ENCODE measurements at places on chromosomes 6 and 20.

- DNase-seq, result no peak
Measured at GRCh38 chr6:169271158-169271876, 17.7 kb upstream of the THBS2 start.

DNA sequence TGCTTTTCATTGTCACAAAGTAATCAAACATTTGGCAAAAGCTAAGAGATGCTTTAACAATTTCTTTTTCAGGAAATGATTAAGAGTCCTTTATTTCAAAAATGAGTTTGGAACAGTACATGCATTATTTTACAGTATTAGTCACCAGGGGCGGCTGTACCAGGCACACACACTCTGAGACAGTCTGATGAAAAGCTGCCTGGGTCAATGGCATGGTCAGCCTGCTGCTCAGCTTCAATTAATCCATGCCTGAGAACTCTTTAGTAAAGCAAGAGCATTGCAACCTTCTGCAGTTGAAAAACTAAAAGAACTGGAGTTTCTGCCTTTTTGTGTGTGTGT, 105.5 kb downstream of the TULP4 start:
- DNase-seq, result no peak

GRCh38 chr6:102853249-102853955, 1459.9 kb downstream of the GRIK2 start:
- no peak for DNase-seq

GRCh38 chr6:167089243-167090142, 33.4 kb upstream of the CCR6 start:
- DNase-seq, result no peak

GRCh38 chr6:137761487-137761886, 105.6 kb upstream of the TNFAIP3 start:
- DNase-seq, result no peak

DNA sequence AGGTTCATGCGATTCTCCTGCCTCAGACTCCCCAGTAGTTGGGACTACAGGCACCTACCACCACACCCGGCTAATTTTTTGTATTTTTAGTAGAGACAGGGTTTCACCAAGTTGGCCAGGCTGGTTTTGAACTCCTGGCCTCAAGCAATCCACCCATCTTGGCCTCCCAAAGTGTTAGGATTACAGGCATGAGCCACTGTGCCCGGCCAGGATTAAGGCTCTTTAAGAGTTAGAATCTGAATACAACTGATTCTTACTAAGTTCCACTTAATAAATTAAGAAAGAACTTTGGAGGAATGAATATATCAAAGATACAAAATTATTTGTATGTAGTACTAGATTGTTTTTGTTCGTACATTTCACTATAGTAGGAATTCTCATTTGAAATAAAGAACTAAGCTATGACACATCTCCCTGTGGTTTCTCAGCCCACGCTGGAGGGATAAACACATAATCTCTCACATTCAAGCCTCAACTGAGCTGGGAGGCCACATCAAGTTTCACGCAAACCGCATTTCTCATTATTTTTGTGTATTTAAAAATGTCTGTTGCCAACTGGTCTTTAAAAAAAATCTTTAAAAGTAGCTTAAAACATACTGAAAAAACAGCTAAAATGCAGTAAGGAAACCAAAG, 34.2 kb downstream of the DTNBP1 start:
- no peak for DNase-seq

- DNase-seq, result no peak
Measured at GRCh38 chr6:46888031-46888430, 33.7 kb downstream of the ADGRF5 start.

DNA sequence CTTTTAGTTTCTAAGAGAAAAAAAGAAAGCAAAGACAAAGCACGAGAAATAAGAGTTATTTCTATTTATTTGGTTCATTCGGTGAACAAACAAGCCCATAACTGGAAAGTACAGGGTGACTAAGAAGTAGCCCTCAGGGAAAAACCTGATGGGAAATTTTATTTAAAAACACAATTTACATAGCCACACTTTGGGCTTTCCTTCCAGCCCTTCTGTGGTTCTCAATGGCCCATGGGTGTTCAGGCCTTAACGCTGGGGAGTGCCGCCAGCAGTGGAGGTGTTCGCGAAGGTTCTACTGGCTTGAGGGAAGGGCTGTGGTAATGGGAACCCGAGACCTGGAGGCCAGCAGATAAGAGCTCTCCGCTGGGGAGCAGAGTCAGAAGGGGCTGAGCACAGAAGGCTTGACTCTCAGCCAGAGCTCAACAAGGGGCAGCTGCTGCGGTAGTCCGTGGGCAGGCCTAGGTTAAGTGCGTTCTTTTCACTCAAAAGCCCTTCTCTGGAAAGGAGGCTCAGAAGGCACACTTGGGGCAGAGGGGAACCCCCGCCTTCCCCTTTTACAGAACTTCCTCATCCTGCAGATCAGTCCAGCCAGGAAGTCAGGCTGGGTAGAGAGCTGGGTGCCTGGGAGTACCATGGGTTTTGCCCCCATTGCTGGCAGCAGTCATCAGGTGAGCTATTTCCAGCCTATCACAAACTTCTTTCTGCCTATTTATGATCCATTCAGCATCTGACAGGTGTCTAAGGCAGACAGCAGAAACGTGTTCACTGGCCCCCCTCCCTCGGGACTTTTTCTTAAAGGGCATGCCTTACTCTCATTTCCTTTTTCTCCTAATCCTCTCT, 8.8 kb upstream of the CD83 start:
- DNase-seq, result no peak

GRCh38 chr6:43893073-43893472, 123.1 kb downstream of the VEGFA start:
- DNase-seq, result no peak

DNA sequence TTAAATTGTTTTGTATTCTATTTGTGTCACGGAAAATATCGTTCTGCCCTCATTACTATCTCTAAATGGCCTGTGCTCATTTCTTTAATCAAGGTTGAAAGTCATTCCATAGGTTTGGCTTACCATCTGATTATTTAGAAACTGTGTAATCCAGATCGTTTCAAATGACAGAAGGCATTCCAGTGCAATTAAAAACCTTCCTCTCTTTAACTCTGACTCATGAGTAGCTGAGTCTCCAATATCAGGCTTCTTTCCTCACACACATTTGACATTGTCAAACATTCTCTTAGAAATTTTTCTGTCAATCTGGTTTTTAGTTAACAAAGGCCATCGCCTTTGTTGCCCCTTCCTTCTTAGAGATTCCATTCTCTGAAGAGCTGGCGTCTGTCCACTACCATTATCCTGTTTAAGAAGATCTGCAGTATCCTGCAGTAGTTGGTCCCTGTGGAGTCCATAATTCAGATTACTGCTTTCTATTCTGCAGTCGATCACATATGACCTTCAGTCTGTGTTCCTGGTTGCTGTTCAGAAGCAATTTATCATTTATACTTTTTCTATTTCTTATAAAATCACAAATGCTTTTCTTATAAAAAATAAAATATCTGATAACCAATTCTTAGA, 3.9 kb upstream of the TRDN start:
- DNase-seq, result no peak

DNA sequence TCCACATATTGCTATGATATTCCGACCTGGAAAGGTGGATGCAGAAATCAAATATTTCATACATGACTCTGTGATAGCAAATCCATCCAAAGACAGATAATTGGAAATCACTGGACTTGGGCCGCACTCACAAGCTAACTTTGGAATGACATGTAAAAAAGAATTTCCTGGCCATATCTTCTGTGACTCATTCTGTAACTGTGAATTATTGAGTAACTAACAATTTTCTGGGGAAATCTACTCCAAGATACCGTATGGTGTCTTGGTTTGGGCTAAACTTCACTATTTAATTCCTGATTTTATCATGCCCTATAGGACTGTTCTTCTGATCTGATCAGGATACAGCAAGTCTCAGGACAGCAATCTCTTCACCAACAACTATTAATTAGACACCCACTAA, 92.7 kb upstream of the LY86 start:
- DNase-seq, result no peak

All from frontal cortex (tissue), 4 donors.